Fibroblast of lung (primary cell): ENCODE measurements at places on chromosomes 11 and 22. TPM values are rescaled to one million over a fixed set of nuclear protein-coding genes. Genes with fewer than 3 reads are reported as not detected.

GDPD5 gene
- total RNA-seq = 2.5 and 3.3 TPM in 2 replicates

HSCB gene
- total RNA-seq = 19.3 and 26.6 TPM in 2 replicates

GRCh38 chr22:38132794-38133193 lies 22.3 kb upstream of the BAIAP2L2 start:
- DNase-seq = no peak

- peak; percentile 87 for DNase-seq
Measured at GRCh38 chr11:69351460-69351859, 57.5 kb downstream of the MYEOV start.

- DNase-seq = peak; percentile 11
Measured at GRCh38 chr11:17528181-17528691, 16.0 kb downstream of the USH1C start.

GRCh38 chr11:47593934-47594855 lies at the start of gene C1QTNF4:
Gene C1QTNF4, minus strand, starts transcription at chr11:47594411. Its CDS starts 3,601 bp downstream, at chr11:47590810.
- DNase-seq = no peak

GSTT2B gene
- total RNA-seq = 0.26 and 9.9 TPM in 2 replicates
